Activated CD8-positive, alpha-beta T cell treated with anti-CD3 and anti-CD28 coated beads, Interleukin-2, amount 10 ng/mL, durations not matched to agents 7 days and 5 days (primary cell): ENCODE measurements at places on chromosomes 13 and 19. TPM values are rescaled to one million over a fixed set of nuclear protein-coding genes. Genes with fewer than 3 reads are reported as not detected.

Gene ZNF101
- 74.2 TPM for total RNA-seq

Gene IZUMO2
- total RNA-seq = not detected

DNA sequence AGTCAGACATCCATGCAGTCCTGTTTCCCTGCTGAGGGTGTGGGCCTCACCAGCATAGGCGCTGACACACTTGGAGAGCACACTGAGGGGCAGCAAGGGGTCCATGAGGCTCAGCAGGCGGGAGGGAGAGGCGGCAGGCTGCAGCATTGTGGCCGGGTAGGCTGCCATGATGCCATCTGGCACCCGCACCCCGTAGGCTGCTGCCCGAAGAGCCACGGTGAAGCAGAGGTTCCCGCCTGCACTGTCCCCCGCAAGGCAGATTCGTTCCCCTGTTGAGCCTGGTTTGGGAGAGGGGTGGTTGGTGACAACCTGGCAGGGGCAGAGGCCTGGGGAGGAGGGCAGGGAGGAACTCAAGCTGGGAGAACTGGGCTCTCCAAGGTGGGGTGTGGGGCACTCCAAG lies 16.0 kb upstream of the CNFN start:
- no peak for DNase-seq

GRCh38 chr19:57949702-57950101 lies 2.2 kb upstream of the ZNF256 start:
- DNase-seq = no peak

DNA sequence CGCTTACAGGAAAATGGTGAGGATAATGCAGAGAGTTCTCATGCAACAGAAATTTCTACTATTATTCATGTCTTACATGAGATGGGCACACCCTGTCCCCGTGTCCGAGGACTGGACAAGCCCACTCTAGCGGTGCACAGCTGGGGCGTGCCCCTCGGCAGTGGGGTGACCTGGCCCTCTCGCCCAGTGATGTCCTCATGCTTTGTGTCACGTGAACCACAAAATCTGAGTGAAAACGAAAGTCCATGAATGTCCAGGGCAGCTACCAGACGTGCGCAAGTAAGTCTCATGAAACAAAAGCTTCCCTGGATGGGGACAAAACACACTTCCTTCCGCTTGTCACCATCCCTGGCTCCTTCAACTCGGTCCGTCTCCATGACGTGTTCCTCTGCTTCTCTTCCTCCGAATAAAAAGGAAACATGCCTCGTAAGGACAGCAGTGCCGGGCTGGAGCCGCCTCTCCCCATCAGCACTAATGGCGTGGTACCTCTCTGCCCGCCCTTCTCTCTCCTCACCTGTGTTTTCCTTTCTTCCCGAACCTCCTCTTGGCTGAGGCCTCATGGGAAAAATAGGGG lies 45.6 kb downstream of the ANKRD10 start:
- no peak for DNase-seq

DNA sequence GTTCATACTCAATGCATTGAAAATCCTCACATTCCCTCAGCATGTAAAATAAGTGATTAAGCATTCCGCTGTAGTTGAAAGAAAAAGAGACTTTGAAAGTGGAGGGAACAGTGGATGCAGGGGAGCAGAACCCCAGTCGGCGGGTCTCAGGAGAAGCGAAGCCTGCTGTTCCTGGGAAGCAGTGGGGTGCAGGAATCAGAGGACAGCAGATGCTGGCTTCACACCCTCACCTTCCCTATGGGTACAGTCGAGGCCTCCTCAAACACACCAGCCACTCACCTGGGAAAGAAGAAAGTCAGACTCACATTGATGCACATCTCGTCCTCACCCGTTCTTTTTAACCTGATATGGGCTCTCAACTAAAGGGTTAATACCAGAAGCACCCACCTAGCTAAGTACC lies 38.2 kb downstream of the COL4A2 start:
- no peak for DNase-seq

- DNase-seq = no peak
Observed at GRCh38 chr13:43787518-43787891, 733 bp upstream of the ENOX1 start.
